ENCODE measurements at places on chromosomes 11 and 22.

- DNase-seq: no peak
Observed at GRCh38 chr11:100706179-100706578, 19.1 kb downstream of the ARHGAP42 start.

DNA sequence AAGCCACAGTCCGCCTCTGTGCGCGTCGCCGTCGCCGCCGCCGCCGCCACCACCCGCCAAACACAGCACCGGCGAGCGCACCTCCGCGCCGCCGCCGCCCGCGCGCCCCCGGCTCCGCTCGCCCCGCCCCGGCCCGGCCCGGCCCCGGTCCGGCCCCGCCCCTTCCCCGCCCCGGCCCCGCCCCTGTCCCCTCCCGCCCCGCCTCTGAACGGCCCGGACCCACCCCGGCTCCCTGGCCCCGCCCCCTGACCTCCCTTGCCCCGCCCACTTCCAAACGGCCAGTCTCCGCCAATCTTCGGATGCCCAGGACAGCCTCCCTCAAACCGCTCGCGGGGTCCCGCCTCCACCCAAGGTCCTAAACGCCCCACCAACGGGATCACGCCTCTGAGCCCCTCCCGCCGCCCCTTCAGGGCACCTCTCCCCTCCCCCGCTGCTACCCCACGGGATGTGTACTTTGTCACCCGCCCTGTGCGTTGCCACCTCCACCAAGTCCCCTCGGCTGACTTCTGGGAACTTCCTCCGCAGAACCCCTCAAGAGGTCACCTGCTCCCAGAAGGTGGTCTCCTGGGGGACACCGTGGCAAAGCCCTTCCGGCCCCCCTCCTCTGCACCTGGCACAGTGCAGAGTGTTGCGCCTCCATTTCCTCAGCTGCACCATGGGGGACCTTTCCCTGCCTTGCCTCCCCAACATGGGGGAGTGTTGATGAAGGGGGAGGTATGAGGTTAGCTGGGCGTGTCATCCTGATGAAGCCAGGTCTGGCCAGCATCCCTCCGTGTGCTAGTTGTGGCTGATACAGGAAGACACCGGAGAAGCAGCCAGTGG is at the start of gene KIAA0930:
KIAA0930 (minus strand) TSS at position 85 of the 822 bp plus-strand sequence. CDS start 191 bp downstream, outside the sequence.
- peak; percentile 90 for DNase-seq

GRCh38 chr11:117456027-117456720 is 128.5 kb downstream of the CEP164 start:
- DNase-seq: no peak

- no peak for DNase-seq
Observed at GRCh38 chr11:121534131-121535093, 81.6 kb upstream of the SORL1-AS1 start.

GRCh38 chr11:72673284-72673942 is 809 bp downstream of the PDE2A start:
- no peak for DNase-seq

DNA sequence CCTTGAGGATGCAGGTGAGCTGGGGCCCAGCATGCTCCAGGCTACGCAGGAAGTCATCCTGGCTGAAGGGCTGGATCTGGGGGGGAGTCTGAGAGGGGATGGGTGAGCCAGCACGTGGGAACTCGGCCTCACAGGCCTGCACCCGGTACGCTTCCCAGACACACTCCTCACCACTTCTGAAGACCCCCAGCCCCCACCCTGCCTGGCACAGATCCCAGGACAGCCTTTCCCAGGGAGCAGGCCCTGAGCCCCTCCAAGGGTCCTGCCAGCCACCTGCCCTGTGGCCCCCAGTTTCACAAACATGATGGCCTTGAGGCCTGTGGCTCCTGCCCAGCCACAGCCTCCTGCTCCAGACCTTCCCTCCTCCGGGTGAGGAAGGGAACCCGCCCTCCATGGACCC is 5.6 kb upstream of the PLXNB2 start:
- DNase-seq: no peak

DNA sequence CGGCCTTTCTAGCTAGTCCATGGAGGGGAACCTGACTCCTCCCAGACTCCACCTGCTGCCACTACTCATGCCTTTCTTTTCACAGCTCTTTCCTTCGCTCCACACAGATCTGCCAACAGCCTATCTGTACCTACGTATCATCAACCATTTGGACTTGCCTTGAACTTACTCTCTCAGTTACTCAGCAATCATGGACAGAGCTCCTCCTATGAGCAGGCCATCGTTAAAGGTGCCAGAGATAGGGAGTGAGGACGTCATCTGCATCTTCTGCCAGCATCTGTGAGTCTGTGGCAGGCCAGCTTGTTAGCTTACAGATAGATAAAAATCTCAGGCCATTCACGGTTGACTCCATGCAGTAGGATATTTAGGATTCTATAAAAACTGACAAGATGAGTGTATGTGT is 162.9 kb upstream of the ZBED5 start:
- DNase-seq: no peak

- DNase-seq: no peak
Observed at GRCh38 chr11:132035766-132036165, 665.4 kb downstream of the NTM start.

GRCh38 chr11:77172666-77172982 is 44.6 kb downstream of the MYO7A start:
- DNase-seq: no peak

GRCh38 chr11:7882860-7883259 is 48.2 kb downstream of the OR10A6 start:
- no peak for DNase-seq

- no peak for DNase-seq
Observed at GRCh38 chr22:43555561-43556515, 144.0 kb downstream of the MPPED1 start.

Measured in CD4-positive, alpha-beta T cell treated with Interleukin-17A for 1 hour (primary cell).